AG04449 (cell line): ENCODE measurements at places on chromosomes 16 and 17.

- no peak for DNase-seq
These were observed 92.1 kb downstream of the TBC1D16 start for GRCh38 chr17:79943347-79944241.

GRCh38 chr17:46010597-46011186 lies 11.6 kb downstream of the STH start:
- DNase-seq, result no peak

DNA sequence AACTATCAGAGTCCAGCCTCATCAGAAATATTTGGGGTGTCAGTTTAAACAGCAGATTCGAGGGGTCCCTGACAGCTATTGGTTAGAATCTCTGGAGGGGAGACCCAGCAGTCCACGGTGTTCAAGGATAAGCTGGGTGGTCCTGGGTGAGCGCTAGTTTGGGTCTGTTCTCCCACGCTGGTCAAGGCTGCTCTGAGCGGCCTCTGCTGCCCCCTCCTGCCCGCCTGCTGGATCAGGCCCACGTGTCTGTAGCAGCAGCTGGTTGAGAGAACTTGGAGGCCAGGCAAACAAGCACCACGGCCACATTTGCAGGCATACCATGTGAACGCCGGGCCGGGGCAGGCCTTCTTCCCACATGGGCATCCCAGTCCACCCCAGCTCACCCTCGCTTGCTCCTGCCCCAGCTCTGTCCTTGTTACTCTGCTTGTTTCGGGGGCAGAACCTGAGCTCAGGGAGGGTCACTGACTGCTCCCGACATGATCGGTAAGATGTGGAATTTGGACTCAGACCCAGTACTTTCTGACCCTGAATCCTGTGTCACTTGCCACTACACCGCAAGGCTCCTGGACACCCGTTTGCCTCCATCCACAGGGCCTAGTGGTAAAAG lies 7.4 kb downstream of the FOXF1 start:
- no peak for DNase-seq

- DNase-seq, result no peak
These were observed 7.1 kb upstream of the TM4SF5 start for GRCh38 chr17:4764595-4764994.

GRCh38 chr17:31544186-31544585 lies 152.7 kb downstream of the RAB11FIP4 start:
- no peak for DNase-seq

GRCh38 chr17:40443196-40443987 lies at the start of gene IGFBP4:
Gene IGFBP4 (plus strand): TSS chr17:40443450. CDS start chr17:40443736, 286 bp downstream.
- no peak for DNase-seq

- DNase-seq, result peak; percentile 42
These were observed 52.0 kb downstream of the CBFA2T3 start for GRCh38 chr16:88924834-88925539.

DNA sequence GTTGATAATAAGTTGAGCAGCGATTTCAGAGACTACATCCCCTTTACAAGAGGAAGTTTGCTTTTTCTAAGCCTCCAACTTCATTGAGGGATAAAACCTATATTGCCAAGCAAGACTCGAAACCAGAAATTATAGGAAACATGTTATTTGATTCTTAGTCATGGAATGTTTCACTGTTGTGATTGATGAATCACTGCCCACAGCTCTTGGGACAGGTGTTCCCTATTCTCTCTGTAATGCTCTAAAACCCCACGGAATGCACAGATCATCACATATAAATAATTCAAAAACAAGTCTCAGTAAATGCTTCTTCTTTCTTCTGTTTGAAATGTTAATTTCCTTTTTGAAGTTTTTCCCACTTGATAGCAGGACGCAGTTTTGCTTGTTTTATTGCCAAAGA lies 809.5 kb upstream of the GOT2 start:
- DNase-seq, result no peak

DNA sequence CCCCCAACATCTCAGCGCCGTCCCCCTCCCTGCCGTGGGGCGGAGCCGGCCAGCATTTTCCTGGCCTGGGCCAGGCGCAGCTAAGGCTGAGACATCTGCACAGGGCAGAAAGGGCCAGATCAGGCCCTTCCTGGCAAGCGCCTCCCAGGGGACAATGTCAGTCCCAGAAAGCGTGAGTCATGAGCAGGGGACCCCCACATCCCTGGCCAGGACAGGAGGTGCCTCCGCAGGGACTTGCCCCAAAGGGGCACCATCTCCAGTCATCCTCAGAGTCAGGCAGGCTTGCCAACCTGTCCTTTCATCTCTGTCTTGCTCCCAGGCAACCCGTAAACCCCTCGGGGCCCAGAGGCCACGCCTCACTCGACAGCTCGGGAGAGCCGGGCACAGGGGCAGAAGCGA lies 43.2 kb downstream of the SOCS1 start:
- no peak for DNase-seq

DNA sequence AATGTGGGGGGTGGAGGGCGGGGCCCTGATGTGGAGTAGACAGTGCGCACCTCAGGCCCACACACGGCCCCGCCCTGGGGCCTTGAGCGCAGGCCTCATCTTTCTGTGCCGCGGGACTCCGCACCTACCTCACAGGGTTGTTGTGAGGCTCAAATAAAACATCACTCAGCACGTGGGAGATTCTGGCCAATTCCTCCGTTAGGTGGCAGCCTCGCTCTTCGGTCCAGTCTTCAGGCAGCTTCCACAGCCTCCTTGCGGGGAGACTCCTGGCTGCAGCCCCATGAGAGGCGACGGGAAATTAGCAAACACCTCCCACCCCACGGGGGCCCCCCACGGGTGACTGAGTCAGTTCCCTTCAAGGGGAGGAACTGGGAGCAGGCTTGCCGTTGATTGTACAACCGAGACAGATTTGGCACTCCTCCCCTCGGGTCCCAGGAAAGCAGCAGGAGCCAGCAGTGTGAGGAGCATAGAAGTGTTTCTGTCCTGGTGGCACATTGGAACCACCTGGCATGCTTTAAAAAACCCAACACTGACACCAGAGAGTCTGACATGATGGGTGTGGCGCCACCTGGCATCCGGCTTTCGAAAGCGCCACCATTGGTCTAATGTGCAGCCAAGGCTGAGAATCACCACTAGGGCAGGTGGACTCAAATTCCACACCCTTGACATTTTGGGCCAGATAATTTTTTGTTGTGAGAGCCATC lies 7.6 kb downstream of the MRM1 start:
- no peak for DNase-seq
